NCI-H2081 (cell line): ENCODE measurements at places on chromosomes 1 and 21.

DNA sequence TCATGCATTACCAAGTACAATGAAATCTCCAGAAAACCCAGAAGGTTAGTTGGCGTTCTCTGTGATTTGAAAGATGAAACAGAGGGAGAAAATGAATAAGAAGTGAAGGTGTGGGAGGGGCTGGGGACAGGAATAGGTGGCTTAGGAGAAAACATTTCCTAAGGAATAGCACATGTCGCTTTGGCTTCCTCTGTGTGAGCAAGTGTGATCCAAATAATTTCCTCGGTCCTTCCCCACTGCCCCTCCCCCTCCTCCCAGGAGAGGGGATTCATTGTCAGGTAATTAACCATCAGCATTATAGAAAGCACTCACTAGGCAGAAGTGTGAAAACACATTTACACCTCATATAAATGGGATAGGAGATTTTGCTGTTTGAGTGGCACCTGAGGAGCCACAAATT, 105.5 kb downstream of the NUF2 start:
- DNase-seq: no peak

DNA sequence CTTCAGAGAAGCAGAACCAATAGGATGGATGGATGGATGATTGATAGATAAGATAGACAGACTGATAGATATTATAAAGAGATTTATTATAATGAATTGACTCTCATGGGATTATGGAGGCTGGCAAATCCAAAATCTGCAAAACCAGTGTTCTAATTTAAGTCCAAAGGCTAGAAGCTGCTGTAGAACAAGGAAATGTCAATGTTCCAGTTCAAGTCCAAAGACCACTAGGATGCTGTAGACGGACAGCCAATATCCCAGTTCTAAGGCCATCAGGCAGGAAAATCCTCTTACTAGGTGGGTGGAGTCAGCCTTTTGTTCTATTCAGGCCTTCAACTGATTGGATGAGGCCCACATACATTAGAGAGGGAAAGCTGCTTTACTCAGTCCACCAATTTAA, 4.1 kb upstream of the SLC44A3 start:
- DNase-seq: no peak

DNA sequence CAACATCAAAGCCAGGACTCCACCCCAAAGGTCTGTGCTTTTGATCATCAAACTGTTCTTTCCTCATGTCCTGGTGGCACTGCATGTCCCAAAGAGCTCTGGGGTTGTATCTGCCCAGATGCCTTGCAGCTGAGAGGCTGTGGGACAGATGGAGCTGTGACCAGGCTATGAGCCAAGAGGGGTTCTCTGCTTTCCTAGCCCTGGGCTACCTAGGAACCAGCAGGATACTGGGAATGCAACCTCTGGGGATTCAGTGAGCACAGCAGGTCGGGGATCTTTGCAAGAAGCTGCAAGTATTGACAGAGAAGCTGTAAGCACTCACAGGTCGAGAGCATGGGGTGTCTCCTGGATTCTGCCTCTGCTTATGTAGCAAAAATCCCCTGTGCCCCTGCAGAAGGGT, 186.6 kb downstream of the GRIK3 start:
- no peak for DNase-seq

- no peak for DNase-seq
Measured at GRCh38 chr1:62800281-62800680, 16.3 kb downstream of the ATG4C start.

DNA sequence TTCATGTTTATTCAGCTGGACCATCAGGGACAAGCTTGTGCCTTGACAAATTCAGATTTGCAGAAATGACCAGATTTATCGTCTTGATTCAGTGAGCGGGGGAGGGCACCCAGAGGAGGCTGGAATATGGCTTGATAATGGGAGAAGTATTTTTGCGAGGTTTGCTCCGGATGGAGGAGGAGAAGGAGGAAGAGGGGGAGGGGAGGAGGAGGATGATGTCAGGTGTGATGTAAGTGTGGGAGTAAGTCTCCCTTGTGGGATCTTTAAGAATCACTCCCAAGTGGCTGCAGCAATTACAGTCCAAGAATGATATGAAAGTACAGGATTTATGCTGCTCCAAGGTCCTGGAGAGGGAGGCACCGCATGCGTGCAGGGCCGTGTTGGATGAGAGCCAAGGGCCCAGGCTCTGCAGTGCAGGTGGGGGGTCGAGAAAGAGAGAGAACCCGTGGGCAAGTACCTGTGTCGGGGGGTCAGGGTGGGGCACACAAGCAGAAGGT, 5.6 kb upstream of the ZNF496 start:
- no peak for DNase-seq

- DNase-seq: no peak
Measured at GRCh38 chr1:242211254-242212022, 212.5 kb upstream of the MAP1LC3C start.

- DNase-seq: no peak
Measured at GRCh38 chr1:220149742-220150141, 55.8 kb downstream of the IARS2 start.

DNA sequence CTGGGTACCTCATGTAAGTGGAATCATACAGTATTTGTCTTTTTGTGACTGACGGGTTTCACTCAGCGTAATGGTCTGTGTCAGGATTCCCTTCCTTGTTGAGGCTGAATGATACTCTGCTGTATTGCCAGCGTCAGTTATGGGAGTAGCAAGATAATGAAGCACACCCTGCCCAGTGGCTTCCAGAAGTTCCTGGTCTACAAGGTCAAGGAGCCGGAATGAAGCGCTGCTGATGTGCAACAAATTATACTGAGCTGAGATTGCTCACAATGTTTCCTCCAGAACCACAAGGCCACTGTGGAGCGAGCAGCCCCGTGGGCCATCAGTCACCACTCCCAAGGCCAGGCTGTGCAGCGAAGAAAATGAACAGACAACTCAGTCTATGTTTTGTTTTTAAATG, 24.0 kb upstream of the TDRD10 start:
- DNase-seq: no peak

GRCh38 chr1:33379631-33380354, 51.1 kb downstream of the PHC2 start:
- no peak for DNase-seq

- DNase-seq: no peak
Measured at GRCh38 chr21:33674226-33674625, 31.9 kb downstream of the ITSN1 start.

GRCh38 chr1:38685388-38685787, 174.2 kb downstream of the RRAGC start:
- no peak for DNase-seq

DNA sequence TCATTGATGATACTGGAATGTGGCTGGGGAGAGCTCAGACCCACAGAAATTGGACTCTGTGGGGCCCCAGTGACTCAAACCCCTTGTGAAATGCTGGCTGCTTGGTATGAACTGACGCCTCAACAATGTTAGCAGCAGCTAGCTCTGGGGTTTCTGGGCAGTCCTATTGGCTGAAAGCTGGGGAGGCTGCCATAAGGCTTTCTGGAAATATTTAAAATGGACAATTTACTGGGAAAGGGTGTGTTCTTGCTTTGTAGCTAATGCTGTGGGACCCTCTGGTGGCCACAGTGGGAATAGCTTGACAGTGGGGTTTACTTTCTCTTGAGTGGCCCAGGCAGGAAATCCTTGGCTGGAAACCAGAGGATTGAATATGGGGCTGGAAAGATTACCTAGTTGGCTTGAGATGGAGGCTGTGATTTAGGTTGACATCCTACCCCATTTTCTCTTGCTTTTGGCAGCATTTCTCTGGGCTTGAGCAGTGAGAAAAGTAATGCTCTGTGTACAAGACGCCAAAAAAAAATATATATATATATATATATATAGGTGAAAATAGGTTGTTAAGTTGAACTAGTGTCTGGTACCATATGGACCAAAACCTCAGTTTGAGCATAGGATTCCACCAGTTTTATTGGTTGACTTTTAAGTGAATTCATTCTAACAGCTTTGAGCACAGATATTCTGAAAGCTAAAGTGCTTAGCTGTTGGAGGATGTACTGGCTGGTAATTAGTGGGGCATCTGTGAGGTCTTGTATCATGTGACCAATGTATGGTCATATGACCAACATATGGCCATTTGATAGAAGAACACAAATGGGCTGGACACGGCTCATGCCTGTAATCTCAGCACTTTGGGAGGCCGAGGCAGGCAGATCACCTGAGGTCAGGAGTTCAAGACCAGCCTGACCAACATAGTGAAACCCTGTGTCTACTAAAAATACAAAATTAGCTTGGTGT, 8.2 kb upstream of the S100A10 start:
- DNase-seq: peak; percentile 82

- no peak for DNase-seq
Measured at GRCh38 chr1:234734869-234735268, 124.9 kb upstream of the IRF2BP2 start.

DNA sequence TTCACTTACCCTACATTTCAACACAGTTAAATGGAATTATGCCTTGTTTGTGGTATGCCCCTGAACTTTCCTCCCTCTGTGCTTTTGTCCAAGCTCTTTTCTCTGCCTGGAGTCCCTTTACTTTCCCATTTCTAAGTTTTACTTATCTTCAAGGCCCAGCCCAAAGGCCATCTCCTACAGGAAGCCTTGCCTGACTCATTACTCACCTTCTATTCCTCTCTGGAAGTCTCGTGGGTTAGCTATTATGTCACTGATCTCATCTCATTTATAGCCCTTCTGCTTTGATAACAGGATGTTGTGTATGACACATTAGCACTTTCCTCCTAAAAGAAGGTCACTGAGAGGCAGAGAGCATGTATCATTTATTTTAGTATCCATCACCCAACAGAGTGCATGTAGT, 78.8 kb upstream of the CD1D start:
- no peak for DNase-seq

DNA sequence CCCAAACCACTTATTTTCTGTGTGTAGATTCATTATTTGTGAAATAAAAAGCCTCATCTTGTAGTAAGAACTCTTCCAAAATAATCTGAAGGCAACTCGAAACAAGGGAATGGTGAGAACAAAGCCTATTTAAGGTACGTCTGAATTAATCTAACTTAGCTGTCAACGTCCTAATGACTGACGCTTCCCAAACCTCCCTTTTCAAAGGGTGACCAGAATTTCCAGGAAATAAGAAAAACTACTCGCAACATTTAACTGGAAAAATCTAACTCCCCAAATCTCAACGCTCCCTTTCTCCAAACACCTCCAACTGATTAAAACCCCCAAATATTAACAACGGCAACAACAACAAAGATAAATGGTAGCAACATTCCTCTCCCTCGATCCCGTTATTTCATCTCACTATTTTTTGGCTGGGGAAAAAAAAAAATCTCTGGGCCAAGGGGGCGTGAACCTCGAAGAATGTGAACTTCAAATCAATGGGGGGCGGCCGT, 693 bp downstream of the SRSF10 start:
- no peak for DNase-seq

GRCh38 chr1:20693623-20694022, 24.2 kb downstream of the KIF17 start:
- DNase-seq: no peak

DNA sequence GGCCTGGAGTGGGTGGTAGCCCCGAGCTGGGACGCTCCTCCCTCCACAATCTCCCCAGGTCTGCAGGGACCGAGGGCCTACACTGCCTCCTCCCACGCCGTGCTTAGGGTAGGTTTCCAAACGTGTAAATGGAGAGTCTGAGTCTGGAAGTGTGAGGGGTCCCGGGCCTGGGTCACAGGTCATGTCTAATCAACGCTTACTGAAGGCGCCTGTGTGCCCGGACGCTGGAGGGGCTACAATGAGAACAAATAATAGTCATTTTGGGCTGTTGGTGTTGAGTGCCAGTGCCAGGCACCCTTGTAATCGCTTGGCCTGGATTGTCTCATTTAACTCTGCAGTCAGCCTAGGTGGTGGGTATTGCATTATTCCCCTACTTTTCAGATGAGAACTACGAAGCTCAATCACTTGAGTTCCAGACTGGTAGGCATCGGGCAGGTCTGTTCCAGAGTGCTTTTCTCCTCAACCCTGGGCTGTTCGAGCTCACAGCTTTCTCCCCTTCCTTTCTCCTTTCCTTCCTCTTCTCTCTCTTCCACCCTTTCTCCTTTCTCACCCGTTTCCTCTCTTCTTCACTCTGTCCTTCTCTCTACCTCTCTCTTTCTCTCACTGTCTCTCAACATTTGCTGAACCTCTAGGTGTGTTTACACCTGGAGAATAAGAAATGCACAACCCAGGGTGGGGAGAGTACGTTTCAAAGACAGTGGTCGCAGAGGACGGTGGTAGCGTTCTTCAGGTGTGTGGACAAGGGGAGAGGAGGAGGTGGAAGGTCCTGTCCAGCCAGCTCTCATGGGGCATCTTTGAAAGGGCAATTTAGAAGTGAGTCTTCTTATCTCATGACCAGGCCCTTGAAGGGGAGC, 883 bp downstream of the SLC66A1 start:
- no peak for DNase-seq

DNA sequence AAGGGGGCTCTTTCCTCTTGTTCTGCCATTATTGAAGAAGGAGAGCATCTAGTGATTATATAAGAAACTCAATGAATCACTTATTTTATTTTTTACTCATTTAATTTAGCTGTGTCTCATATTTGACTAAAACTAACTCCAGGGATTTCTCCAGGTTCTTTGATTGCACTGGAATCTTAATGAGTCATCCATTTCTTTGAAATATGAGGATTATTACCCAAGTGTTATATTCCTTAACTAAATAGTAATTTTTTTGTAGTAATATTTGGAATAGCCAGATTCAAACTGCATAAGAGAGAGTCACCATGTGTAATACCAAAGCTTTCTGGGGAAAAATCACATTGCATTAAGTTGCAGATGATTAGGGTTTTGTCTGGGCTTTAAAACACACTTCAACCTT, 59.5 kb downstream of the NTMT2 start:
- no peak for DNase-seq

GRCh38 chr21:40636026-40636425, 210.9 kb downstream of the DSCAM start:
- no peak for DNase-seq

DNA sequence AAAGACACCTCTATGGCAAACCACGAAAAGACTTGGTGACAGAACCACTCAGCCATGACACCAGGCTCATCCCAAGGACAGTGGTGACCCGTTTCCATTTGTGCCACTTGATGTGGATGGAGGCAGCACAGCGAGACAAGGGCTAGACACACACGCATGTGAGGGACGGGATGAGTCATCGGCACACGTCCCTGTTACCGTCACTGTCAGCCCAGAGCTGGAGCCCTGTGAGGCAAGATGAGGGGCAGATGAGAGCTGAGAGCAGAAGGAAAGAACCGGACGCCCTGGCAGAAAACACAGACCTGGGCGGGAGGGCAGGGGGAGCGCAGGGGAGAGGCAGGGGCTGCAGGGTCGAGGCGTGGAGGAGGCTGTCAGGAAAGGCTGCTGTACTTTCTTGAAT, 57.8 kb downstream of the SIK1 start:
- DNase-seq: no peak

DNA sequence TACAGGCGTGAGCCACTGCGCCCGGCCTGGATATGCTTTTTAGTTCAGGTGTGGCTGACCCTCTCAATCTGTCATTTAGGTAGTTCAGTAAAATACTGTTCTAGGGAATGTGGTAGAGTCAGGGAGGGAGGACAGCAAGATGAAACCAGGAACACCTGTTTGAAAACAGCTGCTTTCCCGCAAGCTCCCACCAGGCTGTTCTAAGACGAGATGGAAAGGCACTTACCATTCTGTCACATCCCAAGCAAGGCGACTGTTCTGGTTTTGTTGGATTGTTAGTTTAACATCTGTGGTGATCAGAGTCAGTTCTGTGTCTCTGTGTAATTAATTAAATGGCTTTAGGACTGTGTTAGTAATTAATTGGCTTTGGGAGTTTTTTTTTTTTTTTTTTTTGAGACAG, 2.9 kb downstream of the CHAF1B start:
- no peak for DNase-seq

GRCh38 chr21:46633566-46633965, 1.9 kb upstream of the PRMT2 start:
- no peak for DNase-seq

- no peak for DNase-seq
Measured at GRCh38 chr1:42290130-42290529, 44.9 kb downstream of the FOXJ3 start.
